ENCODE measurements at places on chromosomes 3 and 15.

- DNase-seq: no peak
Observed at GRCh38 chr3:196354132-196354531, 15.9 kb upstream of the TM4SF19 start.

GRCh38 chr3:72340476-72341379 is 507.5 kb downstream of the SHQ1 start:
- DNase-seq: no peak

GRCh38 chr3:89180334-89180733 is 72.9 kb downstream of the EPHA3 start:
- no peak for DNase-seq

DNA sequence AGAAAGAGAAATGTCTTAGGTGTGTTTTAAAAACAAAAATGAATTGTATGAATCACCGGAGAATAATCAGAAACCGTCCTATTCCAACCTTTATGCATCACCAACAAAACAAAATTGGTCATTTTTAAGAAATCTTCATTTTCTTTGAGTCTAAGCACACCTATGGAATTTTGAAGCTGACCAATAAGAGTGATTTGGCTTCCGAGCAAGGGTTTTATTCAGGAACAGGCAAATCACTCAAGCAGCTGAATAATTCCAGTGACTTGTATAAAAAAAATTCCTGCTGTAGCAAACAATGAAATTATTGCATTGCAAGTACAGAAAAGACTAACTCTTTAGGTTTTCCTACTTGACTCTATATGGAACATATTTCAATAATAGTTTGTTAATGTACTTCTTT is 83.8 kb upstream of the FNDC3B start:
- DNase-seq: no peak

DNA sequence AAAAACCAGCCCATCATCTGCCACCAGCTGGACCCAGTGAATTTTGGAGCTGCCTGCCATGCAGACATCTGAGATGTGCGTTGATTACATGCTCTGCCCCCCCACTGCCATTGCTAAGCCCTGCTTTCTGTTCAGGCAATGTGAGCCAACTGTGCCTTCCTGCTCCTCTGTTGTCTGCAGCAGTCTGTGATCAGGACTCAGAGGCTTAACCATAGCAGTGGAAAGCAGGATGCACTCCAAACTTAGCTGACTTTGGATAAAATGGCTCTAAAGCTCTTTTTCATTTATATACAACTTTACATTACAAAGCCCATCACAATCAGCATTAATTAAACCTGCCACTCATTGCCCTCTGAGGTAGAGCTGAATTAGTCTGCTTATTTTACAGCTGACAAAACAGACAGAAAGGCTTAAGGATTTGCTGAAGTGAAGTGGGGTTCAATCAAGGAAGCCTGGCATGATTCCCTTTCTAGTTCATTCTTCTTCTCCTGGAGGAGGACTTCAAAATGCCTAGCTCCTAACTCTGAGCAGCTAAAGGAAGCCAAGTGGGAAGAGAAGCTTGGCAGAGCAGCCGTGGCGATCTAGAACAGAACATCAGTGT is 15.7 kb upstream of the RPS27L start:
- DNase-seq: no peak

GRCh38 chr3:112013784-112014143 is 15.0 kb downstream of the TAGLN3 start:
- DNase-seq: no peak

DNA sequence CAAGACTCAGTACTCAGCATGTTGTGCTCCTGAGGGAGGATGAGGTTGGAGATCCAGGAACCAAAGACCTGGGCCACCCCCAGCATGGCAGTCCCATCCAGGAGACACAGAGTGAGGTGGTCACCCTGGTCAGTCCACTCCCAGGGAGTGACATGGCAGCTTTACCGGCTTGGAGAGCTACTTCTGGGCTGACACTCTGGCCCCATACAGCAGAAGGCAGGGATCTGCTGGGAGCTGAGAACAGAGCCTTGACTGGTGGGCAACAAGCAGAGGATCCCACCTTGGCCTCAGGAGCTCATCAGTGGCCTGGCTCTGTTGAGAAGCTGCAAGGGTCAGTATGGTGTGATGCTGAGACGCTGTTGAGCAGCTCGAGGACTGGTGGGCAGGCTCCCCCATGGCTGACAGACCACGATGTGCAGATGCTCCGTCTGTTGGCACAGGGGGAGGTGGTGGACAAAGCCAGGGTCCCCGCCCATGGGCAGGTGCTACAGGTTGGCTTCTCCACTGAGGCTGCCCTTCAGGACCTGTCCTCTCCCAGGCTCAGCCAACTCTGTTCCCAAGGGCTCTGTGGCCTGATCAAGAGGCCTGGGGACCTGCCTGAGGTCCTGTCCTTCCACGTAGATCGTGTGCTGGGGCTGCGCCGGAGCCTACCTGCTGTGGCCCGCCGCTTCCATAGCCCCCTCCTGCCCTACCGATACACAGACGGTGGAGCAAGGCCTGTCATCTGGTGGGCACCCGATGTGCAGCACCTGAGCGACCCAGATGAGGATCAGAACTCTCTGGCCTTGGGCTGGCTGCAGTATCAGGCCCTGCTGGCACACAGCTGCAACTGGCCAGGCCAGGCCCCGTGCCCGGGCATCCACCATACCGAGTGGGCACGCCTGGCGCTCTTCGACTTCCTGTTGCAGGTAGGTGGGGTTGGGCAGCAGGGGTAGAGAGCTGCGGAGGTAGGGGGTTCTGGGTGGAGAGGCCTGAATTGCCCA is 53.8 kb downstream of the GASK1A start:
- DNase-seq: no peak

DNA sequence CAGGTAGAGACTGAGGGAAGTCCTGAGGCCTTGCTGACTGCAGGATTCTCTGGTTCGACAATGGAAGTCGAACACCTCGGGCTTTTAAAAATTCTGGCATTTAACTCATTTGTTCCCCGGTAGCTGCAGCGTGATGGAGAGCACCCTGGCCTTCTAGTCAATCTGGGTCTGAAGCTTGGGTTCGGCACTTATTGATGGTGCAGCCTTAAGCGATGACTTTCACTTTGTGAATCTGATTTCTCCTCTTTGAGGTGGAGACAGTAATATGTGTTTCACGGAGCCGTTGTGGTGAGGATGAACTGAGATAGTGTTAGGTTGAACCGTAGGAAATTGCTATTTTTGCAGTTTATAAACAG is 621 bp upstream of the PARP6 start:
- DNase-seq: no peak

DNA sequence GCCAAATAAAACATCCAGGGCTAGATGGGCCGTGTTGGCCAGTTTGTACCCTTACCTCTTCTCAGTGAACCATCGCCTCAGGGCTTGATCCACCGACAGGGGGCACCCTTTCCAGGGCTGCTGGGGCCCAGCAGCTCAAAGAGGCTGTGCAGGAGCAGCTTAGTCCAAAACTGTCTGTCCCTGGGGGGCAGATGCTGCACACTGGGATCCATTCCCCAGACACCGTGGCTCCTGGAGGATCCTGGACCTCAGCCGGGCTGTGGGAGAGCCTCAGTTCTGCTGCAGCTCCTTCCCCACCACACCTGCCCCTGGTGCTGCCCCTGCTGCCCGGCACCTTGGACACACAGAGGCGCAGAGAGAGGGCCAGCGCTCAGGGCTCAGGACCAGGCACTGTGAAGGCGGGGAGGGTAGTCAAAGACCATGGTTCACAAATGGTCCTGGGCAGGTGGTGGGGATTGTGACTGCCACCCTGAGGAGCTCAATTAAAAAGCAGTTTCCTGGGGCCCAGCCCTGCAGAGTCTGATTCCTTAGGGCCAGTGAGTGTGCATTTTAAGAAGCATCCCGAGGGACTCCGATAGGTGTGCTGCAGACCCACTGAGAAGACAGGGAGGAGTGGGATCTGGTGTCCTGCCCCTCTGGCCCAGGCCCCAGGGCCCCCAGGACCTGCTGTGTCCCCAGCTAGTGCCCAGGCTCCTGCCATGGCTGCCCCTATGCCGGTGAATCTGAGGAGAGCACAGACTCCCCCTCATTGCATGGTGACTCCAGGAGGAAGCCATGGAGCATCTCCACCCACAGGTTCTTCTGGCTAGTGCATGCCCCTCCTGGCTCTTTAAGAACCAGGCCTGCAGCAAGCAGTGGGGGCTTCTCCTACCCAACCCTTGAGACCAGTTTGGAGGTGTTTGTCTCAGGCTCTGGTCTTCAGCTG is 86.5 kb upstream of the PRR20G start:
- no peak for DNase-seq

DNA sequence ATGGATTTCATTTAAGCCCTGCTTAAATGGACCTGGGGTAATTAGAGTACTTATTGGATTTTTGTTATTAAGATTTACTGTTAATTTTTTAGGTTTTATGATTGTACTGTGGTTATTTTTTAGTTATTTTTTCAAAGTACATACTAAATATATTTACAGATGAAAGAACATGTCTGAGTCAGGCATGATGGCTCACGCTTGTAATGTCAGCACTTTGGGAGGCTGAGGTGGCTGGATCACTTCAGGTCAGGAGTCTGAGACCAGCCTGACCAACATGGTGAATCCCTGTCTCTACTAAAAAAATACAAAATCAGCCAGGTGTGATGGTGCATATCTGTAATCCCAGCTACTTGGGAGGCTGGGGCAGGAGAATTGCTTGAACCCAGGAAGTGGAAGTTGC is 16.2 kb upstream of the RPL24 start:
- DNase-seq: no peak

GRCh38 chr3:16468336-16469098 is 45.0 kb downstream of the RFTN1 start:
- DNase-seq: no peak
